Daoy (cell line): ENCODE measurements at places on chromosomes 12 and 14.

GRCh38 chr12:78343657-78344056 is 513.0 kb downstream of the NAV3 start:
- no peak for DNase-seq

DNA sequence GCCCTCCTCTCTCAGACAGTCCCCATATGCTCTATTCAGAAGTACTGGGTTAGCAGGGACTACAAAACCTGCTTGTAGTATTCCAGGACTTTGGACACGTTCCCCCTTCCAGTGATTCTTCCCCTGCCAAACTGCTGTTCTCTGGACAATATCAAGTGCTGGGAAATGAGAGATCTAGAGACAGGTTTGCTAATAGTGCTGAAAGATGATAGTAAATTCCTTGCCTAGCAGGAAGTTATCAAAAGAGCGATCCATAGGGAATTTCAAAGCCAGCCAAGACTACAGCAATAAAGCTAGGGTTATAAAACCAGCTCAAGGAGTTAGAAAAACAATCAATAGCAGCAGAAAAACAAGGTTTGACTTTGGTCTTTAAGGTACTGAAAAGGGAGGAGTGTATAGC is 15.2 kb downstream of the SLC7A8 start:
- DNase-seq, result no peak

DNA sequence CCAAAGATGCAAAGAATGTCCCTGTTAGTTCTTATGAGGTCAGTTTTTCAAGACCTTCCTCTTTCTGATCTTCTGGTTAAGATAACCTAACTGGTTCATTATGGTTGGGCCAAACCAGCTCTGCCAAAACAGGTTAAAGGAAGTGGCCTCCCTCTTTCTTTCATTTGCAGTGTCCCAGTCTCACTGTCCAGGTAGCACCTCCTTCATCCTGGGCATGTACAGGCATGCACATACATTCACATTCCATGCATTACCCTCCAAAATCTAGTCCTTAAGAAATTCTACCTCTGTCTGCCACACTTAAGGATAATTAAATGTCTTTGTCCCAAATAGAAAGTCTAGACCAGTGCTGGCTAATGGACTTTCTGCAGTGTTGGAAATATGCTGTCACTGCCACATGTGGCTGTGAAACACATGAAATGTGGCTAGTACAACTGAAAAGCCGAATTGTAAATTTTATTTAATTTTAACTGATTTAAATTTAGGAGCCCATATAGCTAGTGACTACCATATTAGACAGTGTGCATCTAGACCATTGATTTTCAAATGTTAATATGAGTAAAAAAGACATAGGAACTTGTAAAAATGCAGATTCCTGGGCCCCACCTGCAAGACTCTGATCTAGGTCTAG is 169.3 kb downstream of the PCNX1 start:
- DNase-seq, result no peak

- DNase-seq, result peak; percentile 51
Observed at GRCh38 chr12:91111366-91112325, at the start of gene LUM. LUM (minus strand) TSS chr12:91111494; CDS start chr12:91108979, 2,515 bp downstream.
